ENCODE measurements at places on chromosomes 11 and 22. TPM values are rescaled to one million over a fixed set of nuclear protein-coding genes. Genes with fewer than 3 reads are reported as not detected.

GRCh38 chr11:22477312-22477711 lies 139.1 kb downstream of the SLC17A6 start:
- peaks cover 16% of the 10 kb centered on the region for H3K4me1 ChIP-seq
- no peak overlapping the region for H3K4me3 ChIP-seq
- no peak for DNase-seq
- no peaks in the 10 kb centered on the region for H3K36me3 ChIP-seq

- H3K36me3 ChIP-seq = no peaks in the 10 kb centered on the region
- no peak overlapping the region for H3K27ac ChIP-seq
- H3K4me3 ChIP-seq = no peak overlapping the region
- no peaks in the 10 kb centered on the region for H3K27me3 ChIP-seq
- DNase-seq = no peak
- H3K4me1 ChIP-seq = no peaks in the 10 kb centered on the region
These were observed 144.7 kb upstream of the LMO1 start for GRCh38 chr11:8408151-8408941.

The DYNC2H1 gene
- total RNA-seq = 5.9 TPM

GRCh38 chr11:8080069-8080670 lies 841 bp upstream of the TUB start:
- no peaks in the 10 kb centered on the region for H3K4me1 ChIP-seq
- H3K4me3 ChIP-seq = no peak overlapping the region
- no peak overlapping the region for H3K27ac ChIP-seq
- H3K36me3 ChIP-seq = no peaks in the 10 kb centered on the region

DNA sequence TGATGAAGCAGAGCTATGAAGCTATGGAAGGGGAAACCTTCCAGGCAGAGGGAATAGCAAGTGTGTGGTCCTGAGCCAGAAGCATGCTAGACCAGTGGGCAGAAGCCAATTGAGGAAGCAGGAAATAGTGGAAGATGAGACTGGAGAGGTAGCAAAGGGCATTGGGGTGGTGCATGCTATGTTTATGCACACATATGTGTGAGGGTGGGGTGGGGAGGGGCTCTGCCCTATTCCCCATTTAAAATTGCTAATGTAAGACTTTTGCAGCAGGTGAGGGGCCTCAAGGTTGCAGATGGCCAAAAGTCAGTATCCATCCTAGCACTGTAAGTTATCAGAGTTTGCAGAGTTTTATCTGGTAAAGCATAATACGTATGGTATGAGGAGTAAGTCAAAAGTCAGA lies 626.6 kb upstream of the KIRREL3 start:
- no peaks in the 10 kb centered on the region for H3K27me3 ChIP-seq
- peaks cover 9% of the 10 kb centered on the region for H3K4me1 ChIP-seq
- H3K27ac ChIP-seq = no peak overlapping the region
- no peak for DNase-seq

- H3K4me1 ChIP-seq = peaks cover 6% of the 10 kb centered on the region
- no peaks in the 10 kb centered on the region for H3K36me3 ChIP-seq
- peak overlapping the region; percentile 2 for H3K27ac ChIP-seq
- H3K4me3 ChIP-seq = no peak overlapping the region
- DNase-seq = no peak
These were observed 42.2 kb downstream of the PPFIA1 start for GRCh38 chr11:70312401-70313357.

GRCh38 chr11:6660712-6661111 lies 5.1 kb upstream of the DCHS1 start:
- no peaks in the 10 kb centered on the region for H3K27me3 ChIP-seq
- H3K27ac ChIP-seq = no peak overlapping the region
- H3K4me3 ChIP-seq = no peak overlapping the region
- no peaks in the 10 kb centered on the region for H3K36me3 ChIP-seq
- H3K4me1 ChIP-seq = no peaks in the 10 kb centered on the region

DNA sequence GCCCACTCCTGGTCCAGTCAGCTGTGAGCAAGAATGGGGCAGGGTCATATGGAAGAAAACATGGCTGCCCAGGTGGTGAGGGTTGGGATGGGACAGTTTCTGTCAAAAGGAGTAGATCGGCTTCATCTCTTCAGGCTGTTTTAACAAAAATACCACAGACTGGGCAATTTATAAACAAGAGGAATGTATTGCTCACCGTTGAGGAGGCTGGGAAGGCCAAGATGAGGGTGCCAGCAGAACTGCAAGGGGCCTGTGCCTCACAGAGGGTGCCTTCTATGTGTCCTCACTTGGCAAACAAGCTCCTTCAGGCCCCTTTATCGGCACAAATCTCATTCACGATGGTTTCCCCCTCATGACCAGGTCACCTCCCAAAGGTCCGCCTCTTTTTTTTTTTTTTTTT lies 18.1 kb upstream of the RELT start:
- H3K36me3 ChIP-seq = peaks cover 10% of the 10 kb centered on the region
- H3K4me3 ChIP-seq = no peak overlapping the region
- no peak for DNase-seq
- H3K27ac ChIP-seq = no peak overlapping the region
- no peaks in the 10 kb centered on the region for H3K27me3 ChIP-seq

DNA sequence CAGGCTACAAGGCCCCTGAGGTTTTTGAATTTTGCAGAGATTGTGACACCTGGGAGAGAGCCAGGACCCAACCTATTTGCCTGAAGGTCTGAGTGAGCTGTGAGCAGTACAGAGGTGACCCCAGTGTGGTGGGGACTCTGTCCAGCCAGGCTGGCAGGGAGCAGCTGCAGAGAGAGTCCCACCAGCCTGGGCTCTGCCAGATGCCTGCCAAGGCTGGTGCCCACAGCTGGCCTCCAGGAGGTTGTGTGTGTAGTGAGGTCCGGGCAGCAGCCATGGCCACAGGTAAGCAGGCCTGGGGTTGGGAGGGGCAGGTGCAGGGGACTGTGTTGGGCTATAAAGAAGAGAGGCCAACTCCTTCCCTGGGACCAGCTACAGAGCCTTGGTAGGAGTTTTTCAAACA lies 144.8 kb downstream of the CRYBB2 start:
- H3K36me3 ChIP-seq = no peaks in the 10 kb centered on the region
- no peak overlapping the region for H3K4me3 ChIP-seq
- H3K27me3 ChIP-seq = no peaks in the 10 kb centered on the region
- no peaks in the 10 kb centered on the region for H3K4me1 ChIP-seq

DNA sequence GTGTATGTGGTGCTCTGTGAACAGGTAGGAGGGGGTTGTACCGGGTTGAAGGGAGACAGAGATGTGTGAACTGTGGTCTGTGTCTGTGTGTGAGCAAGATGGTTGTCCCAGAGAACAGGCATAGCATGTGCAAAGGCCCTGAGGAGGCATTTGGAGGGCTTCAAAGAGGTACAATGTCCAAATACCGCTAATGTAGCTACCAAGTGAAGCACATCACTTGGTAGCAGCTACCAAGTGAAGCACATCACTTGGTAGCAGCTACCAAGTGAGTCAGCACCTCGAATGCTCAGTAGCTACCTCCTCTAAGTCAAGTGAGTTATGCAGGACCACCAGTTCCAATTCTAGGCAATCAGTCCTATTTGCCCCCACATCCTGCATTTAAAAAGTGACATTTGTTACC lies 72.4 kb downstream of the KIAA1671 start:
- no peak overlapping the region for H3K4me3 ChIP-seq
- peaks cover 22% of the 10 kb centered on the region for H3K4me1 ChIP-seq
- H3K27me3 ChIP-seq = no peaks in the 10 kb centered on the region
- 0 out of 2 replicates have a peak, but pooled peaks cover 1% of the 10 kb centered on the region for H3K36me3 ChIP-seq
- H3K27ac ChIP-seq = no peak overlapping the region

DNA sequence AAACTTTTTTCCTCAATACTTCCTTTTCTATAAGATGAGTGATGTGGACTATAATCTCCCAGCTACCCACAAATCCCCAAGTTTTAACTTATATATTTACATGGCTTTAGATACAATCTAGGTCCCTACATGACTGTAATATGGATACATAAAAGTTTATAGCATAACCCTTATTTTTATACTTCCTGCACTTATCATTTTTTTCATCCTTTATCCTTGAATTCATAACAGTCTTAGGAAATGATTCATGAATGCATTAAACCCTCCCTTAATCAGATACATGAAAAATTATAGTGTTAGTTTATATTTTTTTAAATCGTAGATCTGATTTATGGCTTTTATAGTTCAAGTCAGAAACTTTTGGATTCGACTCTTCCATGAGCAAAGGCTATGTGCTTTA lies 195.8 kb downstream of the MAML2 start:
- no peaks in the 10 kb centered on the region for H3K27me3 ChIP-seq
- peaks cover 59% of the 10 kb centered on the region for H3K4me1 ChIP-seq
- H3K36me3 ChIP-seq = no peaks in the 10 kb centered on the region
- no peak overlapping the region for H3K4me3 ChIP-seq
- no peak overlapping the region for H3K27ac ChIP-seq

The TKFC gene
- 99.0 TPM for total RNA-seq

GRCh38 chr11:117490911-117491310 lies 163.3 kb downstream of the CEP164 start:
- no peak overlapping the region for H3K4me3 ChIP-seq
- H3K4me1 ChIP-seq = no peaks in the 10 kb centered on the region
- H3K36me3 ChIP-seq = no peaks in the 10 kb centered on the region
- H3K27ac ChIP-seq = no peak overlapping the region
- H3K27me3 ChIP-seq = peaks cover 2% of the 10 kb centered on the region

The GAL gene
- total RNA-seq = 94.4 TPM

- no peak overlapping the region for H3K27ac ChIP-seq
- peaks cover 4% of the 10 kb centered on the region for H3K4me1 ChIP-seq
- H3K36me3 ChIP-seq = no peaks in the 10 kb centered on the region
- no peaks in the 10 kb centered on the region for H3K27me3 ChIP-seq
These were observed 1.5 kb upstream of the SELENOO start for GRCh38 chr22:50199251-50199721.
